ENCODE measurements at places on chromosomes 13 and 19.
A peak's percentile ranks its signal among the peaks of the same experiment; 100 is the strongest.

DNA sequence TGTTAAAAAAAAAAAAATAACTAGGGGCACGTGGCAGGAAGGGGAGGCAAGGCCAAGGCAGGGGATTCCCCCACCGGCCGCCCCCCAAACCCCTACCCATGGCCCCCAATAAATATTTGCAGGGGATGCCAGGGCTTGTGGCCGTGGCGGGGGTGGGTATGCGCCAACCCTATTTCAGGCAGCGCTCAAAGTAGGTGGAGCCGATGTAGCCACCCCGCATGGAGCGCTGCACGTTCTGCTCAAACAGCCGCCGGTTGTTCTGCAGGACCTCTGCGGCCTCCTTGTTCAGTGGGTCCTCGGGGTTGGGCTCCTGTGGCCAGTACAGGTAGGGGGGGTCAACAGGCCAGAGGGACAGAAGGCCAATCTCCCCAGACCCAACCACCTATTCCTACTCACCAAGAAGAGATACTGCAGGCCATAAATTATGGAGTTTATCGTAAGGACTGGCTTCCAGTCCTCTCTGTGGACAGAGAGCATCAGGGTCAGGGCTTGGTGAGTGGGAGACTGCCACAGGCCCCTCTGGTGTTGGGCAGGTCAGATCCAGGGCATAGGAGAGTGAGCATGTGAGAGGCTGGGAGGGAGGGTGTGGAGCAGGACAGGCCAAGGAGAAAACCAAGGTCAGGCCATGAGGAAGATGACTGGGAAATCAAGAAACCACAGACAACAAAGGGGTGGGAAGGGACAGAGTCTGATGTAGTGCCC is 1.2 kb upstream of the CHMP2A start:
- no peak for DNase-seq

- DNase-seq, result no peak
Measured at GRCh38 chr13:99323488-99323887, 16.3 kb upstream of the GPR183 start.

- no peak for DNase-seq
Measured at GRCh38 chr13:34943436-34944273, 1.6 kb downstream of the NBEA start.

GRCh38 chr19:5864725-5865486 is 5.4 kb downstream of the FUT5 start:
- DNase-seq, result no peak

DNA sequence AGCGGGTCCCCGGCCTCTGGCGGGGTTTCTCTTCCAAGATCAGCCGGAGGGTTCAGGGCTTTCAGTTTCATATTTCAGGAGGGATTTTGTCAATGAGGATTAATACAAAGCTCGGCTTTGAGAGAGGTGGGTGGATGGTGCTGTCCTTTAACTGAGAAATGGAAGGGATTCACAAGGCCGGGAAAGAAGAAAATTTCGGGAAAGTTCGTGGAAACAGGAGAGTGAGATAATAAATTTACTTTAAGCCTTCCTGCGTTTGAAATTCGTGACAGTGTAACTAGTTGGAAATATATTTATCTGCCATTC is 283 bp upstream of the PARP4 start:
- no peak for DNase-seq

DNA sequence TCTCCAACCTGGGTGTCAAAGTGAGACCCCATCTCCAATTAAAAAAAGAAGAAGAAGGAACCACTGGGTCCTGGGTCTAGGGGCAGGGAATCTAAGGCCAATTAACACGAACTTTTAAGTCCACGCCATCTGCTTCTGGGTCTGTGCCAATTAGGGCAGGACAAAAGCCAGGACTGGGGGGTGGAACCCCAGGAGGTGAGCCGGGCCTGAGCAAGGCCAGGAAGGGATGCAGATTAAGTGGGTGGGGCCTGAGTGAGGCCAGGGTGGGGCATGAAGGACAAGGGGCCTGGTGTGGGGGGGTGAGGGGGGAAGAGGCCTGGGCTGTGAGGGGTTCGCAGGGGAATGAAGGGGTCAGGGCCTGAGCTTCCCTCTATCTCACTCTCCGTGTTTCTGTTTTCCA is 26.3 kb upstream of the ZNF83 start:
- no peak for DNase-seq

GRCh38 chr13:37418490-37418889 is 180.1 kb downstream of the POSTN start:
- no peak for DNase-seq

GRCh38 chr13:110886870-110887596 is 27.8 kb downstream of the ANKRD10 start:
- DNase-seq, result no peak

DNA sequence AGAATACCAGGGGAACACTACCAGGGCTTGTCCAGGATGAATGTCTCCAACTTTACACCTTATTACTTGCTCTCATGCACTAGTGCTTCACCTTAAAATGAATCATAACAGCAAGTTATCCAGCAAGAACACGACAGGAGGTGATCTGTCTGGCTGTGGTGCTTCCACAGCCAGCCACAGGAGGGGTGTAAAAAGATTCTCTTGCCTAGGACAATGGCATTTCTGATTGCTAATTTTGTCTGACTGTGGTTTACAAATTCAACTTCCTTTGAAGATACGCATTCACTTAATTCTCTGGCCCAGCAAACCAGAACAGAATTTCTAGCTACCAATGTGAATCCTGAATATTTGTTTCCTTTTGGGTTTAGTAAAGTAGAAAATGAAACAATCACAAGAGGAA is 23.1 kb upstream of the COG3 start:
- no peak for DNase-seq

GRCh38 chr19:17766543-17767131 is 15.4 kb downstream of the FCHO1 start:
- peak; percentile 58 for DNase-seq

- DNase-seq, result no peak
Measured at GRCh38 chr13:72500851-72501250, 226.6 kb downstream of the MZT1 start.

- no peak for DNase-seq
Measured at GRCh38 chr19:15259907-15260306, 27.7 kb upstream of the EPHX3 start.

GRCh38 chr13:77898097-77898496 is 20.5 kb downstream of the EDNRB start:
- DNase-seq, result no peak

- no peak for DNase-seq
Measured at GRCh38 chr13:109738298-109738746, 48.1 kb downstream of the IRS2 start.

DNA sequence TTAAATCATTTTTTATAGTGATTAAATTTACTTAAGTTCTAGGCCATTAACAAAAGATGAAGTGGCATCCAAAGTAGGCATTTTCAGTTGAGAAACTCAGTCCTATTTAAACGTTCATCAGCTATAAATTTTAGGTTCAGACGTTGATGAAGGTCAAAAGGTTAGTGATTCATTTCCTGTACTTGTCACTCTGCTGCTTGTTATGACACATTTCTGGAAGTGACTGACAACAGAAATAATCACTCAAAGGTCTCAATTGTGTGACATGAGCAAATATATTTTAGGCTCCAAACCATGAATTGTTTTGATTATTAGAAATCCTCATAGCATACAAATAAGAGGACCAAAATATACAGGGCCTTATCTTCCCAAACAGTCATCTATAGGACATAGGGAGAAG is 10.3 kb upstream of the EDNRB start:
- DNase-seq, result no peak

DNA sequence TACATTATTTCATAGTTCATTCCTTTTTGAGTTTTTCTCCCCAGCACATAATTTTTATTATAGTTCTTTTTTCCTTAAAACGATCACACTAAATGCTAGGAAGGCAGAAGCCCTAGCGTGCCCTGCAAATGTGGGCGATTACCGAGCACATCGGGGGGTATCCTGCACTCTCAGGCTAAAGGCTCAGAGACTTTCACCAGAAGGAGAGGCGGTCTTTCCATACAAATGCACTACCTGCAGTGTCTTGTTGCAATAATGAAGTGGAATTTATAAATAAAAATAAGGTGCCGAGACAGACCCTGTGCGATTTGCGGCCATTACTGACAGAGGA is 29.3 kb upstream of the SPACA7 start:
- DNase-seq, result no peak

- no peak for DNase-seq
Measured at GRCh38 chr19:3359919-3360420, 6.4 kb upstream of the NFIC start.

DNA sequence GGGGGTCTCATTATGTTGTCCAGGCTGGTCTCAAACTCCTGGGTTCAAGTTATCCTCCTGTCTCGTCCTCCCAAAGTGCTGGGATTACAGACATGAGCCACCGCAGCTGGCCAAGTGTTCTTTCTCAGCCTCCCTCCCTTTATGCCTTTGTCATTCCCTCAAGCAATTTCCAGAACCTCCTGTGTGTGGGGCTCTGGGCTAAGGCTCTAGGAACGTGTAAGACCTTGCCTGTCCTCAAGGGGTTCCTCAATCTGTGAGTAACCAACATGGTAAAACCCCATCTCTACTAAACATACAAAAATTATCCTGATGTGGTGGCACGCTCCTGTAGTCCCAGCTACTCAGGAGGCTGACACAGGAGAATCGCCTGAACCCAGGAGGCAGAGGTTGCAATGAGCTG is 15.5 kb upstream of the SPACA4 start:
- DNase-seq, result no peak

DNA sequence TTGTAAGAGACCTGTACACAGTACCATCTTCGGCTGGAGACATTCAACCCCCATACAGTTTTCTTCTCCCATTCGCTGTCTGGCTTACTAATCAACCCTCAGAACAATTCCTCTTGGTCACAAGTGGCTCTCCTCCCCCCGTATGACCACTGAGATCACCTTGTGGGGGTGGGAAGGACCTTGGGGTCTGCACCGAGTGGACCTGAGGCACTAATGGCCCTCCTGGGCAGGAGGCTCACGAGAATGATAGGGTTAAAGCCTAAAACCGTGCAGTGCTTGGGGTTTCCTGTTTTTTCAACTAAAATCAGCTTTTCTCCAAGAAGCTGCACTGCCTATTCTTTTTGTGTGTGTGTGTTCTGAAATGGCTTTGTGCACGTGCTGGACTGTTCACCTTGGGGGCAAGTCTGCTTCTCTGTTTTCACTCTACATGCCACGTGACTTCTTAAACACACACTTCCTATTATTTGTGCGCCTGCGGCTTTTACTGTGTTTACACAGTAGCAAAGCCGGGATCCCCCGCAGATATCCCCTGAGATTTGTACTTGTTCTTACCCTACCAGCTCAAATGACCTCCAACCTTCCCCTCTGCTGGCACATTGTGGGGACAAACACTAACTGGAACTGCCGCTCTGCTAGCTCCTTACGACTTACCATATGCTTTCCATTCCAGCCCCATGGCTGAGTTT is 12.3 kb downstream of the RBM26 start:
- DNase-seq, result peak; percentile 40

GRCh38 chr13:24168979-24169378 is 8.5 kb downstream of the SPATA13 start:
- DNase-seq, result no peak

DNA sequence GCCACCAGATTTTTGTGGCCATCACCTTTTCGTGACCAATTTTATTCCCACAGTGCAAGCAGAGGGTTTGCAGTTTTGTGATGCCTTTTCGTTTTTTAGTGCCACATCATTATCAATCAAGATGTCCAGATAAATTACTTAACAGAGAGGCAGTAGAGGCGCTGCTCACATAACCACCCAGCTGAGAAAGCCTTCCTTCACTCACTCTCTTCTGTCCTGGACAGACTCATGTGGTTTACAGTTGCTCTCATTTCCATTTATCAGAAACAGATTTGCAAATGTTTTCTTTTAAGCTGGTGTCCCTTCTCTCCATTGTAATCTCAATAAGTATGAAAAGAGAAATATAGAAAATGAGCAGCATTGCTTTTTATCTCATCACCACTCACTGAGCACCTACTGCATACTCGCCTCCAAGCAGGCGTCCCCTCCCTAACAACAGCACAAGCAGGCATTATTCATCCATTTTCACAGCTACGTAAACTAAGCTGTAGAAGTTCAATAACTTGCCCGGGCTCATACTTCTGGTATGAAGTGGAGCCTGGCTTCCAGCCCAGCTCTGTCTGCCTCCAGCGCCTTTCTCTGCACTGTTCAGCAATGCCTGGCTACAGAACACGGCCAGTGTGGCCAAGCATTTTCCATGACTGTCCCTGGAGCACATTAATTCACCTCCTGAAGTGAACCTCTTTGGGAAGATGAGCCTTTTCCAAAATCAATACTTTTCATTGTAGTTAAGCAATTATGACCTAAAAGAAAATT is 34.6 kb upstream of the KATNAL1 start:
- DNase-seq, result no peak

- DNase-seq, result no peak
Measured at GRCh38 chr19:7468840-7469239, 20.0 kb downstream of the PEX11G start.

- DNase-seq, result no peak
Measured at GRCh38 chr13:58579468-58579867, 947.9 kb downstream of the PCDH17 start.

GRCh38 chr19:55179606-55180484 is at the start of gene SYT5:
Gene SYT5 (minus strand): TSS chr19:55180289. CDS start chr19:55179041, 1,248 bp downstream.
- DNase-seq, result no peak

DNA sequence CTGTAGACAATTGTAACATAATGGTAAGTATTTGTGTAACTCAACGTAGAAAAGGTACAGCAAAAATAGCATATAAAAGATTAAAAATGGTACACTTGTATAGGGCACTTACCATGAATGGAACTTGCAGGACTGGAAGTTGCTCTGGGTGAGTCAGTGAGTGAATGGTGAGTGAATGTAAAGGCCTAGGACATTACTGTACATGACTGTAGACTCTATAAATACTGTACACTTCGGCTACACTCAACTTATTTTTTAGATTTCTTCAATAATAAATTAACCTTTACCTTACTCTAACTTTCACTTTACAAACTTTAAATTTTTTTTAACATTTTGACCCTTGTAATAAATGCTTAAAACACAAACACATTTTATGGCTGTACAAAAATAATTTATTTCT is 72.1 kb upstream of the FAM216B start:
- no peak for DNase-seq

- DNase-seq, result no peak
Measured at GRCh38 chr13:26923824-26924605, 163.4 kb upstream of the GPR12 start.

DNA sequence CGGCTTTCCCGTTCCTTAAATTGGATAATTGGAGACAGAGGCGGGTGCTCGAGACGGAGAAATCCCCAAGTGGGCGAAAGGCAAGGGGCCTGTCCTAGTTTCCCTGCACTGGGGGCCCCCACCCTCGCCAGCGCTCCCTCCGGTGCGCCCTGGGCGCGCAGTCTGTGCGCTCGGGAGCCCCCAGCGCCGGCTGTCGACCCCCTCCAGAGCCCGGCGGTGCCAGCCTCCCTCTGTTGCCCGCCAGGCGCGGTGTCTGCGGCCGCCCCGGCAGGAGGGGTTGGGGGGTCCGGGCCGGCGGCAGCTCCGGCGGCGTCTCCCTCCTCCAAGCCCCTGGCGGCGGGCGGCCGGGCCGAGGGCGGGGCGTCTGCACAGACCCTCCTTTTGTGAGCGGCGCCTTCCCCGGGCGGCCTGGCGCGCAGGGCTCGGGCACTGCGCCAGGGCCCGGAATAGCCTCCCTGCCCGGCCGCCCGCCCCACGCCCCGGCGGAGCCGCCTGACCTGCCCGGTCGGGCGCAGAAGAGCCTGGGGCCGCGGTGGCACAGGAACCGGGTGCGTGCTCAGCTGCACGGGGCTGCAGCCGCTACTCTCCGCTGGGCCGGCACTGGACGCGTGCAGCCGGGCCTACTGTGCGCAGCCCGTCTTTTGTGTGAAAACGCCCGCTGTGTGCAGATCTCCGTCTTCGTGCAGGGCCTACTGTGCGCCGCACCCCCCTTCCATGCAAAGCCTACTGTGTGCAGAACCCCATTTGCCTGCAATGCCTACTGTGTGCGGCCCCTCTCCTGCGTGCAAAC is 13.2 kb downstream of the GADD45B start:
- DNase-seq, result no peak

GRCh38 chr19:29866011-29866410 is 54.2 kb downstream of the CCNE1 start:
- DNase-seq, result no peak
